ENCODE measurements at places on chromosomes 1 and 21.

DNA sequence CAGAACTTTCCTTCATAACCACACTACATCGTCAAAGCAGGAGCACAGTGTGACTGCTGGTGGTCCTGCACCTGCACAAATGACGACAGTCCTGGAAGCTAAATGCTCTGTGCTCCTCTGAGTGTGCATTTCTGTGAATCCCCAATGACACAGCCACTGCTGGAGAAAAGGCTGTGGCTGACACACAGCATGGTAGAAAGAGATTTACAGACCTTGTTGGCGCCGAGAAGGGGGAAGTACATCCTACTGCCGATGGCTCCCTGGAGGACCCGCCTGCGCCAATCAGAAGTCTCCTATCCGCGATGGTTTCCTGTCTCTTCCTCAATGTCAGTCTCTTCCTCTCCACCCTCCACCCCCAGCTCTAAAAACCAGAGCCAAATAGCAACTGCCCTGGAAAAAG, 115.4 kb upstream of the RAB4A start:
- peak; percentile 26 for DNase-seq

GRCh38 chr1:149849111-149849946, 50.0 kb upstream of the BOLA1 start:
- no peak for DNase-seq

- DNase-seq: no peak
These were observed 49.0 kb upstream of the SCAF4 start for GRCh38 chr21:31780944-31781343.

DNA sequence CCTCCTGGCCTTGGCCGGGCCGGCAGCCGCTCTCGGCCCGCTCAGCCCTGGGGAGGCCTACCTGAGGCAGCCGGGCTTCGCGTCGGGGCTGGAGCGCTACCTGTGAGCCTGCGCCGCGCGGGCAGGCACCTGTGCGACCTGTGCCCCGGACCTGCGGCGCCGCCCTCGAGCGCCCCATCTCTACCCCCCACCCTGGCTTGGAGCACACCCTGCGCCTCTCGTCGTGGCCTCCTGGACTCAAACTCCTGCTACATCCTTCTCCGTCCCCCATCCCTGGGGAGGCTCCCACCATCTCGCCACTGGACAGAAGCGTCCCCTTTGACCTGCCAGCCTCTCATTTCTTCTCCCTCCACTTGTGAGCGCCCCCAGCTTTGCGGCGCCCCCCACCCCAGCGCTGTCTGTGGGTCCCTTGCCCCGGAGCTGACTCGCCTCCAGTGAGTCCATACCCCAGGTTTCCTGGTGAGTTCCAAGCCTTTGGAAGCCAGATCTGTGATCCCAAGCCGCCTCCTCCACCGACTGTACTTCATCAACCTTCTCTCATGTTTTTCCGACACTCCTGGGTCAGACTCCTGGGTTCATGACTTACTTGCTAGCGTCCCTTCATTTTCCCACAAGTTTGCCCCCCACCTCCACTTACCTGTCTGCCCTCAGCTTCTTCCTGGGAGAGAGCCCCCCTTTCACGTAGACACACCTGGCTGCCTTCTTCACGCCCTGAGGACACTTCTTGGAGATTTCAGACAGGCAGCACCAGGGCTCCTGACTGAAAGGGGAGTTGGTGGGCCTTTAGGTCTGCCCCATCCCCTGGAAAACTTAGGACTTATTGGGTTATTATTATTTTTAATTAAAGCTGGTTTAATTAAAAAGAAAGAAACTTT, 1.3 kb downstream of the FOXE3 start:
- DNase-seq: no peak

DNA sequence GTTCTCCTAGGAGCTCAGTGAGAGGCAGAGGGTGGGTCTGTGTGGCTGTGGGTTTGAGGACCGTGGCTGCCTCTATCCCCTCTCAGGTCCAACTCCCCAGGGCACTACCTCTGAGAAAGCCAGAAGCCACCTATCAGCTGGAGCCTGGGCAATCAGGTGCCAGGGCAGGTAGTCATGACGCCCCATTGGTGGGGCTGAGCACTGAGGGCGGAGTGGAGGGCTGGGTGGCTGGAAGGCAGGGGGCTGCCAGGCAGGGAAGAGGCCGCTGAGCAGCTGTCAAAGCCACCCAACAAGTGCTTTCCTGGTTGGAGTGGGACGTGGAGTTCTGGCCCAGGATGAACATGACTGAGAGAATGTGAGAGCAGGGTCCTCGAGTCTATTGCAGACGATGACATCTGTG, 164.9 kb upstream of the AJAP1 start:
- no peak for DNase-seq

DNA sequence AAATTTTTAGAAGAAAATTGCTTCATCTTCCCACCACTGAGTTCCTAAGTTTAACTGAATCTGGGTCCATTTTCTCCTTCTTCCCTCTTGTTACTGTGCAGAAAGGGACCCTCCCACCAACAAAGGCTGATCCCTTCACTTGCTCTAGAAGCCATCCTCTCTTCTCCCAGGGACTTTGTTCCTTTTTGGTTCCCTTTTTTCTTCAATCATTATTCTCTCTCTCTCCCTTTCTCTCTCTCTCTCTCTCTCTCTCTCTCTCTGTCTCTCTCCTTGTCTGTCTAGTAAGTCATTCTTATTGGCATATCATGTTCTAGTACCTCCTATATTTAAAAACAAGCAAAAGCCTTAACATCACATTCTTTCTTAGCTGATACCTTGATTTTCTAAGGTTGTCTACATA, 31.7 kb upstream of the GADD45A start:
- DNase-seq: no peak

- peak; percentile 37 for DNase-seq
These were observed 9.9 kb downstream of the GPR3 start for GRCh38 chr1:27402349-27402754.

DNA sequence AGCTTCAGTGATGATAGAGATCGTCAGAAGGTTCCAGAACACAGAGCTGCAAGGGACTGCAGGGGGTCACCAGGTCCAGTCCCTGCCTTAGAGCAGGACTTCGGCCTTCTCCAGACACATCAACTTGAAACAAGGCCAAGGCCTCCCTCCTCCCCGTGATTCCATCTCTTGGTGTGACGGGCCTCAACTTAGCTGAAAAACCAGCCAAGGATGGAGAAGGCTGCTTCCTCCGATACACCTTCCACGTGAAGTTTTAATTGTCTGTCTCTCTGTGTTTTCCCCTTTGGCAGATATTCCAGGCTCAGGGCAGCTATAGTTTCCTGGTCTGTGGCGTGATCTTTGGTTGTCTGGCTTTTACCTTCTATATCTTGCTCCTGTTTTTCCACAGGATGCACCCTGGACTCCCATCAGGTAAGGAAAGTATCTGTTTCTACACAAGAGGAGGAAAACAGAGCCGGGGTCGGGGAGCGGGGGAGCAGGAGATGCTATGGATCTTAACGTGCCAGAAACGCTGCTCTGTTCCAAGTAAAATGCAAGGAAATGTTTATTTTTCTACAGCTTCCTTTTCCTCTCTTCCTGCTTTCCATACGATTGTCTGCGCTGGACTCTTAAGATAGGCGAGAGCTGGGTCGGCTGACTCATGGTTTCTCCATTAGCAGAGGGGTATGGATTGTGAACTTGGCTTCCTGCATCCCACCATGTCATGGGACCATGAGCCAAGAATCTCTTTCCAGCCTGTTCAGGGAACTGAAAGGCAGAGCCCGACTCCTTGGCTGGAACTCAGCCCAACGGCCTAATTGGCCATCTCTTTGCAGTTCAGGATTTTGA, 32.8 kb downstream of the ELK4 start:
- no peak for DNase-seq

- DNase-seq: no peak
These were observed 186.4 kb downstream of the MRPL39 start for GRCh38 chr21:25420831-25421230.

DNA sequence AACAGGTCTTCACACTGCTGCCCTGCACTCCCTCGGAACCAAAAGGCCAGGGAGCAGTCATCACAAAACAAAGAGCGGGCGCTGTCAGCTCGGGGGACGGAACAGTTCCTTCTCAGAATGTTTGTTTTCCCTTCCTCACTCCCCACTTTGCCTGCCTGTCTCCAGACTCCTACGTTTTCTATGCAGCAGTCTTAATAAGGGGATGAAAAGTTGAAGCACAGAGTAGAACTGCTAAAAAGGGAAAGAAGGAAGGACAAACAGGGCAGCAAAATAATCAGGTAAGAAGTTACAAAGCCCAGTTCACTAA, 738 bp upstream of the GPR161 start:
- no peak for DNase-seq

GRCh38 chr1:45478121-45478814, 12.7 kb downstream of the TESK2 start:
- DNase-seq: no peak

GRCh38 chr1:160656737-160657136, 9.9 kb upstream of the SLAMF1 start:
- DNase-seq: no peak

DNA sequence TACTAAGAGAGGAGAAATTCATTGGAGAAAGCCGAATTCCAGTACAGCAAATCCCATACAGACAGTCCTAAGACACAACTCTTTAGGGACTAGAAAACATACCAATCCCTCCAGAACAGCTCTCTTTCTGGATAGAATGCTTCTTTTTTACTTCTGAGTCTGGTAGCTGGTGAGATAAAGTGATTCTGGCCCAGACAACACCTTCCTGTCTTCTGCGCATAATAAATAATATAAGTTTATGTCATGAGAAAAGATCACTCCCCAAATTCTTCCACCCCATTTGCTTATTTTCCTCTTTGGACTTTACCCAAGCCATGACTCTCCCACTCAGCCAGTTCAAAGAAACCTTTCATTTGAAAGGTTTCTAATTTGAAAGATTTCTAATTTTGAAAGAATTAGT, 98.4 kb downstream of the EDEM3 start:
- no peak for DNase-seq

GRCh38 chr1:76463278-76463677, 388.7 kb downstream of the ST6GALNAC3 start:
- no peak for DNase-seq

GRCh38 chr21:45875416-45875760, 106.2 kb upstream of the COL6A1 start:
- no peak for DNase-seq

DNA sequence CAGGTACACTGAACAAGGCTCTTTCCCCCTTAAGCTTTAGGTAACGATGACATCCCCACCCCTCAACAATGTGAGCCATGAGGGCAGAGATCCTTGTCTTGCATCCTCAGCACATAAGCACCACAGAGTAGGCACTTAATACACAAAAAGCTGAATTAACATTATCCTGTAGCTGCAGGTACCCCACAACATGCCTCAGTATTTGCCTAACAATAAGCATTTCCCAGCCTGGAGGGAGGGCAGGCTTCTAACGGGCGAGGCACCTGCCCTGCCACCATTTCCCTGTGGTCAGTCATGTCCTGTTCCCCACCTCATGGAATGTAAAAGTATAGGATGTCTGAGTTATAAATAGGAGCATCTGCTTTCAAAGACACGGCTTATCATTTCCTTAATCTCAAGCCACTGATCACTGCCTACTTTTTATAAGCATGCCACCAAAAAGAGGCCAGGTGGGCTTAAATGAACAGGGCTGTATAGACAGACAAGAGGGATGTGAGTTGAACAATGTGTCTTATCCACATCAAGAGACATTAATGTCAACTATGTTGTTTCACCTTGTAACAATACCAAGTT, 3.4 kb downstream of the CAPZB start:
- DNase-seq: no peak

GRCh38 chr1:185676969-185677368, 57.2 kb upstream of the HMCN1 start:
- no peak for DNase-seq

Data from stimulated activated naive CD8-positive, alpha-beta T cell treated with anti-CD3 and anti-CD28 coated beads, Interleukin-15, Interleukin-2, amounts not matched to agents 100 U/mL and 50 U/mL, for 24 hours (primary cell).